Activated CD4-positive, alpha-beta T cell treated with anti-CD3 and anti-CD28 coated beads, Interleukin-2, amount 10 ng/mL, durations not matched to agents 7 days and 5 days (primary cell): ENCODE measurements at places on chromosomes 4 and X. TPM values are rescaled to one million over a fixed set of nuclear protein-coding genes. Genes with fewer than 3 reads are reported as not detected.

Gene DDX53
- not detected for total RNA-seq

DNA sequence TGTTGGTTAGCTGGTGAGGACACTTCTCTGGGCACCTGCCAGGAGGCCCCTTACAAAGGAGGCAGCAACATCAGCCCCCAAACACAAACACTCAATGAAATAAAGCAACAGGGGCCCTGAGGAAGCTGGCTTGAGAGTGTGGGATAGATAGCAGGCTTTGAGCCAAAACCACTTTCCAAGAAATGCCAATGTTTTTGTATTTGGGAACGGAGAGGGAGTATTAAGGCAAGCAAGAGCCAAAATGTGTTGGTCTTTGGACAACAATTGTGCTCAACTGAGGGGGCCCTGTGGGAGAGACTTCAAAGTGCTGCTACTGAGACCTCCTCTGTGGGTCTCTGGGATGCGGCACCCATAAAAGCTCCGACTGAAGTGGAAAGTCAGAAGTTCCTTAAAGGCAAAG is 41.0 kb downstream of the RAI2 start:
- H3K4me3 ChIP-seq = no peak overlapping the region
- no peaks in the 10 kb centered on the region for H3K27me3 ChIP-seq
- H3K27ac ChIP-seq = no peak overlapping the region

- H3K4me3 ChIP-seq = no peak overlapping the region
- H3K4me1 ChIP-seq = no peaks in the 10 kb centered on the region
- DNase-seq = no peak
- peaks cover 15% of the 10 kb centered on the region for H3K27me3 ChIP-seq
These were observed 5.0 kb downstream of the LNX1 start for GRCh38 chr4:53586121-53586816.

Gene IL13RA1
- total RNA-seq = not detected

- H3K27me3 ChIP-seq = no peaks in the 10 kb centered on the region
- no peaks in the 10 kb centered on the region for H3K4me1 ChIP-seq
- H3K27ac ChIP-seq = no peak overlapping the region
- H3K36me3 ChIP-seq = no peaks in the 10 kb centered on the region
- no peak for DNase-seq
- H3K4me3 ChIP-seq = no peak overlapping the region
These were observed 161.5 kb downstream of the SOX3 start for GRCh38 chrX:140343226-140343868.

GRCh38 chrX:24229976-24230375 is 80.4 kb downstream of the ZFX start:
- no peak for DNase-seq
- peaks cover 2% of the 10 kb centered on the region for H3K36me3 ChIP-seq
- no peak overlapping the region for H3K4me3 ChIP-seq
- no peaks in the 10 kb centered on the region for H3K27me3 ChIP-seq

- H3K4me3 ChIP-seq = no peak overlapping the region
- no peaks in the 10 kb centered on the region for H3K36me3 ChIP-seq
- no peak overlapping the region for H3K27ac ChIP-seq
- no peak for DNase-seq
- H3K4me1 ChIP-seq = no peaks in the 10 kb centered on the region
These were observed 117.6 kb upstream of the GPR101 start for GRCh38 chrX:137151403-137151802.

DNA sequence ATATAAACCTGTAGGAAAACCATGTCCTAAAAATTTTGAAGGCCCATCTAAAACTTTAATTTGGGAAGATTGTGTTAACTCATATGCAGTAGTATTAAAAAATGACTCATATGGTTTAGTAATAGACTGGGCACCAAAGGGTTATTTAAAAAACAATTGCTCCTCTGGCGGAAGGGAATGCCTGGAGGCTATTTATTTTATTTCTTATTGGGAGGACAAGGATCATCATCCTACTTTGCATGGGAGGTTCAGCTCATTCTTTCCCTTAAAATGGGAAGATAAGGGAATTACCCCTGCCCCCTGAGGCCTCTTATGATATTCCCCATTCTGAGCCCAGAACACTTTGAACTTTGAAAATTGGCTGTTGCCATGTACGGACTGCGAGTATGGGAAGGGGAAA is 29.7 kb upstream of the MGST2 start:
- H3K4me1 ChIP-seq = no peaks in the 10 kb centered on the region
- H3K27ac ChIP-seq = no peak overlapping the region
- peaks cover 27% of the 10 kb centered on the region for H3K27me3 ChIP-seq
- no peak overlapping the region for H3K4me3 ChIP-seq

- H3K4me1 ChIP-seq = no peaks in the 10 kb centered on the region
- DNase-seq = no peak
- no peak overlapping the region for H3K4me3 ChIP-seq
These were observed 39.3 kb upstream of the CXCL8 start for GRCh38 chr4:73701116-73701515.
